ENCODE measurements at places on chromosomes 1 and 21. TPM values are rescaled to one million over a fixed set of nuclear protein-coding genes. Genes with fewer than 3 reads are reported as not detected.

Gene PYCR2
- 130 TPM for total RNA-seq

Gene C8A
- total RNA-seq, result not detected

Gene BGLAP
- 1.5 TPM for total RNA-seq

Gene PAPPA2
- 0.29 TPM for total RNA-seq

DNA sequence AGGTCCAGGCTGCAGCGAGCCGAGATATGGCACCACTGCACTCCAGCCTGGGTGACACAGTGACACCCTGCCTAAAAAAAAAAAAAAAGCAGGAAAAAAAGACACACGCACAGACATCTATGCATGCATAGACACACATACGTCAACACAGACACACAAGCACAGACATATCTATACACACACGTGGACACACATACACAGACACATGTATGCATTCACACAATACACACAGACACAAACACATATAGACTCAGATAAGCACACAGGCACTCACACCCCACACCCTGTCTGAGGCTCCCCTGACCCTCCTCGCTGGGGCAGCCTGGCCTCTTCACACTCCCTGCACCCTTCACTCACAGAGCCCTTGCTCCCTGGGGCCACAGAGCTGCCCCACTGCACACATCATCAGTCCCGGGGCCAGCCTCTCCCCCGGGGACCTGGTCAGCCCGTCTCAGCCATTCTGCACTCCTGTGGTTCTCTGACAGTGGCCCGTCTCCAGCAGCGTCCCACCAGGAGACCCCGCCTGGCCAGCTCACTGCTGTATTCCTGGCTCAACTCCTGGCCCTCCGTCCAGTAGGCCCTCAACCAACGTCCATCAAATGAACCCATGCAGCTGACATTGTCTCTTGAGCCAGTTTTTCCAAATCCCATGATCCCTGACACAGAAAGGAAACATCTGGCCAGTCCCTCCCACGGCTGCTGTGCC, 4.6 kb upstream of the PRKCZ start:
- DNase-seq, result no peak
- H3K36me3 ChIP-seq, result no peaks in the 10 kb centered on the region
- H3K27ac ChIP-seq, result no peak overlapping the region
- H3K4me3 ChIP-seq, result no peak overlapping the region
- H3K27me3 ChIP-seq, result no peaks in the 10 kb centered on the region
- H3K4me1 ChIP-seq, result peaks cover 16% of the 10 kb centered on the region

- no peak overlapping the region for H3K27ac ChIP-seq
- no peaks in the 10 kb centered on the region for H3K4me1 ChIP-seq
- no peaks in the 10 kb centered on the region for H3K27me3 ChIP-seq
- no peak for DNase-seq
Measured at GRCh38 chr21:23801292-23801691, 1806.0 kb downstream of the MRPL39 start.

GRCh38 chr1:57157818-57158603, 192.2 kb upstream of the C8B start:
- H3K4me1 ChIP-seq, result no peaks in the 10 kb centered on the region
- no peaks in the 10 kb centered on the region for H3K27me3 ChIP-seq
- no peak overlapping the region for H3K27ac ChIP-seq
- no peaks in the 10 kb centered on the region for H3K36me3 ChIP-seq

GRCh38 chr1:231206856-231207255, 34.2 kb upstream of the GNPAT start:
- peaks cover 8% of the 10 kb centered on the region for H3K4me1 ChIP-seq
- H3K4me3 ChIP-seq, result no peak overlapping the region
- no peak for DNase-seq
- H3K27ac ChIP-seq, result no peak overlapping the region
- no peaks in the 10 kb centered on the region for H3K36me3 ChIP-seq

DNA sequence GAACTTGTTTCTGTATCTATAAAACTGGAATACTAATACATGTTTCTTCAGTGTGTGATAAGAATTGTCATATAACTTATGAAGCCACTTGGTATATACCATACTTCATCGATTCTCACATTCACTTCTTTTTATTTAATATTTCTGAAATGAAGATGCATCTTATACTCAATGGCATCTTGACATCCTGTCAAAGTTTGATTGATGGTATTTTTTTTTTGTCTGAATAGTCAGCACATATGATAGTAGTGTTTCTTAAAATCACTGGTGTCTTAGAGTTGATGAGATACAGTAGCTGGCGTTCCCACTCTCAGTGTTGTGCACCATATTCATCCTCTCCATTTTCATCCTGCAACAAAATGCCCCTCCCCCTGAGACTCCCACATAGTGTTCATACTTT, 34.4 kb upstream of the C1orf105 start:
- H3K4me3 ChIP-seq, result no peak overlapping the region
- H3K27me3 ChIP-seq, result no peaks in the 10 kb centered on the region
- H3K4me1 ChIP-seq, result peaks cover 6% of the 10 kb centered on the region
- no peaks in the 10 kb centered on the region for H3K36me3 ChIP-seq

DNA sequence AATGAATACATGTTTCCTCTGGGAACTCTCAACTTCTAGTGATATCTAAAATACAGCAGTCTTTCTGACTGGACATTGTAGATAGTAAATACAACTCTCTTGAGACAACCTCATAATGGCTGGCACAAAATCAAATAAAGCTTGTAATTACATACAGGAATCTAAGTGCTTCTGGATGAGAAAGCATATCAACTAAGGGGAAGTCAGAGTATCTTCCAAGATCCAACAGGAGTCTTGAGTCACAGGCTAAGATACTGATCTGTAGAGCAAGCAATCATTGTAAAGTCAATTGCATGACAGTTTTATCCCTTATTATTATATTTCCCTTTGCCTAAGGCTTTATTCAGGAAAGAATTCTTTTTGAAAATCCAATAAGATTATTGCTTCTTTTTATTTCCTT, 249.9 kb downstream of the LRRIQ3 start:
- no peak overlapping the region for H3K4me3 ChIP-seq
- H3K4me1 ChIP-seq, result no peaks in the 10 kb centered on the region
- no peak overlapping the region for H3K27ac ChIP-seq
- no peaks in the 10 kb centered on the region for H3K36me3 ChIP-seq
- DNase-seq, result no peak
- no peaks in the 10 kb centered on the region for H3K27me3 ChIP-seq

GRCh38 chr1:234083460-234083859, 179.0 kb downstream of the SLC35F3 start:
- no peak overlapping the region for H3K27ac ChIP-seq
- H3K4me3 ChIP-seq, result no peak overlapping the region
- DNase-seq, result no peak
- H3K36me3 ChIP-seq, result no peaks in the 10 kb centered on the region

DNA sequence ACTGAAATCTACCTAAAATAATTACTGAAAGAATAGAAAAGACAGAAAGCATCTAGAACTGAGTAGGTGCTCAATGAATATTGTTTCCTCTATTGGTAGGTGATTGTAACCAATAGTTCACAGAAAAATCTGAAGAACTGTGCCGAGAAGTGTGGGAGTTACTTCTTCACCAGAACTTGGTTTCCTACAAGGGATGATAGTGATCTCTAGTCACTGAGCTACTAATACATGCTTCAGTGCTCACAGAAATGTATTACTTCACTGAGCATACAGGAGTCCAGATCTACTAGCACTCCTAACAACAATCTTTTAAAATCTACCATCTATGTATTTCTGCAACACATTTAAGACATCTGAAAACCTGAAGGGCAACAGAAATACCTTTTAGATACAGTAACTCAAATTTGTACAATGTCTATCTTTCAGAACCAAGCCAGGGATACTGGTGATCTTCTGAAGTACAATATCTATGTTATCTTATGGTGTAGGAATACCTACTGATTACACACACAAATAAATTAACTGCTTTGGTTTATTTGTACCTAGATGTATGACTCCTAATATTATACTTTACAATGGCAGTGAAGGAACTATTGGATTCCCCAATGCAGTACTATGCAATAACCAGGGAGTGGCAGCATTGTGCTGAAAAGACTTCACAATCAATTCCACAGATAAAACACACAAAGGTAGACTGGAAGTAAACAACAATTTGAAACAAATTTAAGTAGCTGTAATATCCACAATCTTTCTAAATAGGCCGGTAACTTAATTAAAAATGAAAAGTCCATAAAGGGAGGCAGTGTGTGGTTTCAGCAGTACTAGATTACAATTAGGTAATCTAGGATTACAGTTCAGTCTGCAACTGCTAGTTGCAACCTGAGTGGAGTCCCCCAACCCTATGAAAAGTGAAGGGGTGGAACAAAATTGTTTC, 243.0 kb downstream of the SLC45A1 start:
- no peak overlapping the region for H3K27ac ChIP-seq
- no peaks in the 10 kb centered on the region for H3K36me3 ChIP-seq
- no peak overlapping the region for H3K4me3 ChIP-seq

DNA sequence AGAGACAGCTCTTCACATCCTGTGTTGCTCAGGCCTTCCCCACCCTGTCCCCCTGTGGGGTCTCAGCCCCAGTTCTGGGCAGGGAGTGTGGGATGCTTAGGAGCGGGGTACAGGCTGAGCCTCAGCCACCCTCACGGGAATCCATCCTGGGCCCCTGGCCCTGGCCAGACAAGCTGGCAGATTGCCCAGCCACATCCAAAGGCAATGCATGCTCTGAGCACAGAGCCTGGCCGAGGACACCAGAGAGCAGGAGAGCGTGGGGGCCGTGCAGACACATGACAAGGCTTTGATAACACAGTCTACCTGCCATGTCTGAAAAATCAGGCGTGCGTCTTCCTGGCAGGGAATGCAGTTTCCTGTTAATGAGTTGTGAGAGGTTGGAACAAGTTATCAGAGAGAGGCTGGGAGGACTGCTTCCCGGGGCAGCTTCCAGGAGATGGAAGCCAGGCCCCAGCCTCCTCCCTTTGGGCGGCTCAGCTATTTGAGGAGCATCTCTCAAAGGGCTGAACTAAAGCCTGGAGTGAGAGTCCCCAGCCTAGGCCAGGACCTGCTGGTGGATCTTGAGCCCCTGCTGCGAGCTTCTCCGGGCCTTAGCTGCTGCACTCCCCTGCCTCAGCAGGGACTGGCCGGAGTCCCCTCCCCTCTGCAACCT, 72.2 kb upstream of the SELENON start:
- H3K27ac ChIP-seq, result no peak overlapping the region
- DNase-seq, result no peak
- no peaks in the 10 kb centered on the region for H3K27me3 ChIP-seq
- no peaks in the 10 kb centered on the region for H3K36me3 ChIP-seq
- H3K4me1 ChIP-seq, result peaks cover 64% of the 10 kb centered on the region
- H3K4me3 ChIP-seq, result no peak overlapping the region

DNA sequence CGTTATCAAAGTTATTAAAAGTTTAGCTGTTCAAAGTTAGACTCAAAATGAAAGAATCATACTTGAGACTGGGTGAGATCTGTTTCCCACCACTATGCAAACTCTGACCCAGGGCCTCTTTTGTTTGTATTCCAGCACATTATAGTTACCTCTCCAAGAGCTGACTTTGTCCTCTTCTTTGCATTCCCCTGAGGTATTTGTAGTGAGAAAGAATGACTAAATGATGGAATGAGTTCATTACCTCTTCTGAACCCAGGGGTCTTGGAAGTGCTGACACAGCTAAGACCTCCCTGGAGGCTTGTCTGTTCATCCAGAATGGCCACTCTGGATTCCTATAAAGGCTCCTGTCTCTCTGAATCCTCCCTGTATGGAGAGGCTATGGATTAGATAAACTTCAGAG, 62.4 kb downstream of the FGGY start:
- no peaks in the 10 kb centered on the region for H3K27me3 ChIP-seq
- H3K4me1 ChIP-seq, result no peaks in the 10 kb centered on the region
- no peaks in the 10 kb centered on the region for H3K36me3 ChIP-seq
- H3K4me3 ChIP-seq, result no peak overlapping the region
- no peak for DNase-seq

DNA sequence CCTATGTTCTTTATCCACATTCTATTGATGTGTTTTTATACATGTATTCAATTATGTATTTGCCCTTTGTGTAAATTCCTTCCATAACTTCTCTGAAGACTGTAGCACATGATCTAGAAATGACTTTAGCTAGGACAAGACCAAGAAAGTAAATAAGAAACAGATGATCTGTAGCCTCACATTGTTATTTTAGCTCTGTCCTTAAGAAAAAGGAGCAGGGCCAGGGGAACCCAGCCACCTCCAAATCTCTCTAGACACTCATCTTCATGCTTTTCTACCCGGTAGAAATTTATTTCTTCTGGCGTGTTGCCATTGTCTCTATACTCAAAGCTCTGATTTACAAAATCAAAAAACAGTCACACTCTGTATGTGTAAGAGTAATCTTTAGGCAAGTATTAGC, 27.1 kb downstream of the CDC7 start:
- peaks cover 10% of the 10 kb centered on the region for H3K4me1 ChIP-seq
- no peaks in the 10 kb centered on the region for H3K27me3 ChIP-seq
- no peak overlapping the region for H3K27ac ChIP-seq
- H3K4me3 ChIP-seq, result no peak overlapping the region

DNA sequence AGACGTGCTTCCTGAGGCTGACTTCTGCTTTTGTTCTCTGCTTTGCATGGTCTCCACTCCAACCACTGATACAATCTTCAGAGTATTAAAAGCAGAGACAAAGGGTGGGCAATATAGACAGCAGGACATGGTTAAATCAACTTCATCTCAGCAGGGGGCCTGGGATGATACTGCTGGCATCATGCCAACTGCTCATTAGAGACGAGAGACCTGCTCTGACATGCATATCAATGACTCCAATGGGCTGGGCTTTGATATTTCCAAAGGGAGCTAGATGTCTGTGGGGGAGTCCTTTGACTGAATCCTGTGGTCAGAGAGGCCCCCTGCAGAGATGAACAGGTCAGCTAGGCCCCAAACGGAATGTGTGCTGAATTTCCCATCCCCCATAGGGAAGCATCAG, 106.6 kb downstream of the ACTL8 start:
- H3K36me3 ChIP-seq, result no peaks in the 10 kb centered on the region
- DNase-seq, result no peak
- no peak overlapping the region for H3K4me3 ChIP-seq

GRCh38 chr1:97186381-97186780, 464.8 kb downstream of the PTBP2 start:
- H3K4me1 ChIP-seq, result no peaks in the 10 kb centered on the region
- no peak for DNase-seq
- H3K36me3 ChIP-seq, result no peaks in the 10 kb centered on the region
- H3K4me3 ChIP-seq, result no peak overlapping the region
- H3K27me3 ChIP-seq, result no peaks in the 10 kb centered on the region
- no peak overlapping the region for H3K27ac ChIP-seq

GRCh38 chr1:22388671-22389450, 62.8 kb upstream of the ZBTB40 start:
- no peak overlapping the region for H3K4me3 ChIP-seq
- peaks cover 10% of the 10 kb centered on the region for H3K27me3 ChIP-seq
- no peaks in the 10 kb centered on the region for H3K4me1 ChIP-seq
- H3K27ac ChIP-seq, result no peak overlapping the region

DNA sequence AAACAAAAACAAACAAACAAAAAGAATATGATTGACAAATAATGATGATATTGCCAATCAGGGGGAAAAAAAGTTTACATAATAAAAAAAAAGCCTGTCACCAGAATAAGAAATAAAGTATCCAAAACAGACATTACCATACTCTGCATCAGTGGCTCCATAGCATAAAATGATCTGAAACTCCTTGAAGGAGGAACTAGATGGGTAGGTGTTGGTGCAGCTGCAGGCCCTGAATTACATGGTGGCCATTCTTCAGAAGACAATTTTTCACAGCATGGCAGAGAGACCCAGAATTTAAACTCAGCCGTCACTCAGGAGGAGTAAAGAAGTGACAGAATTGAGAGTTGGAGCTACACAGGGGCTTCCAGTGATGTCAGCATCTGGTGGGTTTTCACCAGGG, 60.2 kb downstream of the GLUL start:
- H3K36me3 ChIP-seq, result no peaks in the 10 kb centered on the region
- H3K27ac ChIP-seq, result no peak overlapping the region
- no peak for DNase-seq
- no peak overlapping the region for H3K4me3 ChIP-seq
- H3K4me1 ChIP-seq, result no peaks in the 10 kb centered on the region
